Tibial nerve (tissue), 4 donors: ENCODE measurements at places on chromosomes 3 and 15. TPM values are rescaled to one million over a fixed set of nuclear protein-coding genes. Genes with fewer than 3 reads are reported as not detected.

TMC3 gene
- not detected for total RNA-seq

VIPR1 gene
- 2.4 TPM for total RNA-seq

GRCh38 chr3:60935709-60936108 lies 315.5 kb downstream of the FHIT start:
- no peaks in the 10 kb centered on the region for H3K36me3 ChIP-seq
- H3K27me3 ChIP-seq = no peaks in the 10 kb centered on the region
- DNase-seq = no peak
- no peak overlapping the region for H3K4me3 ChIP-seq
- H3K27ac ChIP-seq = no peak overlapping the region
- H3K4me1 ChIP-seq = no peaks in the 10 kb centered on the region

DNA sequence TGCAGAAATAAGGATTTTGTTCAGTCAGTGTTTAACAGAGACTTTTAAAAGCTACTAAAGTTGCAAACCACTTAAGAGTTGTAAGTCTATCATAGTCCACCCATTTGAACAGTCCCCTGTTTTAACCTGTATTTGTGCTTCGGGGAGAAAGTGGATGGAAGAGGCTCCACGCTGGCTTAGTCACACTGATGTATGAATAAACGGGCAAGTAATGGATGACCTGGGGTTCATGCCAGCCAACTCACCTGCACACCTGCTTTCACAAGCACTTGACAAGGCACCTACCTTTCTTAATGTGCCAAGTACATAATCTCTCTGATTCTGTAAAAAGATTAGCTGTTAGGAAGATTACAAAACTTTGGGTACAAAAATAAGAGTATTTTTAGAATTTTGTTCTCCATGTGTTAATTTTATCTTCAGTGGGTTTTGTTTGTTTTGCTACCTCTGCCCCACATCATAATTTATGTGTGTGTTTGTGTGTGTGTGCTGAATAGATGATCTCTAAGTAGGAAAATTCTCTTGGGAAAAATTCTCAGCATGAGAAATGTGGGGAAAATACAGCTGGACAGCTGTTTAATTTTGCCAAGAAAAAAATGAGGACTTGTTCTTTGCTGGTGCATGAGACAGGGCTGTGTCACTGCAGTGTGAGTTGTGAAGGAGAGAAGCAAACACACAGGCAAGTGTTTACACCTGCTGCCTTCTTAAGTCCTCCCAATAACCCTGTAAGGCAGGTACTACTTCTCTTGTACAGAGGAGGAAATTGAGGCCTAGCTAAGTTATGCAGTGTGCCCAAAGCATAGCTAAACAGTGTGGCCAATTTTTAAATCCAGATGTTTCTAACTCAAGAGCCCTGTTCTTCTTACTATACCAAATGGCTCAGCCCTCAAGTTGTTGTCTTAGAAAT lies 181.2 kb upstream of the IL12A start:
- DNase-seq = no peak
- H3K4me1 ChIP-seq = no peaks in the 10 kb centered on the region
- no peak overlapping the region for H3K27ac ChIP-seq
- H3K36me3 ChIP-seq = no peaks in the 10 kb centered on the region
- H3K27me3 ChIP-seq = no peaks in the 10 kb centered on the region

DNA sequence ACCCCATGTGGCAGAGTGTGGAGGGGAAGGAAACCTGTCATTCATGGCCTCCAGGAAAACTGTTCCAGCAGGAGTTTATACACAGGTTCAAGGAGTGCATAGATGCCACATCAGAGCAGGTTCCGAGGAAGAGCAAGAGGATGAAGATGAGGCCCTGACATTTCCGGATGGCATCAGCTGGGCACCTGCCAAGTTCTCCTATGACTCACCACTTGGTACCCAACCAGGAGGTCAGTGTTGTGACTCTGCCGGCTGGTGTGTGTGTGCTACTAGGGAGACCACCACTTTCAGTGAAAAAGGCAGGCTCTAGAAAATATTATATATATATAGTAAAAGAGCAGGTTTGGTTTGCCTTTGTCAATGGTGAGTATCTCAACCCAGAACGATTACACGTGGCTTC lies 69.3 kb downstream of the NTRK3 start:
- no peaks in the 10 kb centered on the region for H3K27me3 ChIP-seq
- H3K4me3 ChIP-seq = no peak overlapping the region
- H3K4me1 ChIP-seq = no peaks in the 10 kb centered on the region
- DNase-seq = no peak

- no peaks in the 10 kb centered on the region for H3K36me3 ChIP-seq
- H3K4me1 ChIP-seq = peaks cover 9% of the 10 kb centered on the region
- H3K27me3 ChIP-seq = peaks cover 28% of the 10 kb centered on the region
- no peak overlapping the region for H3K27ac ChIP-seq
- peak; percentile 66 for DNase-seq
Observed at GRCh38 chr15:40274350-40275274, 8.3 kb downstream of the ANKRD63 start.

DNA sequence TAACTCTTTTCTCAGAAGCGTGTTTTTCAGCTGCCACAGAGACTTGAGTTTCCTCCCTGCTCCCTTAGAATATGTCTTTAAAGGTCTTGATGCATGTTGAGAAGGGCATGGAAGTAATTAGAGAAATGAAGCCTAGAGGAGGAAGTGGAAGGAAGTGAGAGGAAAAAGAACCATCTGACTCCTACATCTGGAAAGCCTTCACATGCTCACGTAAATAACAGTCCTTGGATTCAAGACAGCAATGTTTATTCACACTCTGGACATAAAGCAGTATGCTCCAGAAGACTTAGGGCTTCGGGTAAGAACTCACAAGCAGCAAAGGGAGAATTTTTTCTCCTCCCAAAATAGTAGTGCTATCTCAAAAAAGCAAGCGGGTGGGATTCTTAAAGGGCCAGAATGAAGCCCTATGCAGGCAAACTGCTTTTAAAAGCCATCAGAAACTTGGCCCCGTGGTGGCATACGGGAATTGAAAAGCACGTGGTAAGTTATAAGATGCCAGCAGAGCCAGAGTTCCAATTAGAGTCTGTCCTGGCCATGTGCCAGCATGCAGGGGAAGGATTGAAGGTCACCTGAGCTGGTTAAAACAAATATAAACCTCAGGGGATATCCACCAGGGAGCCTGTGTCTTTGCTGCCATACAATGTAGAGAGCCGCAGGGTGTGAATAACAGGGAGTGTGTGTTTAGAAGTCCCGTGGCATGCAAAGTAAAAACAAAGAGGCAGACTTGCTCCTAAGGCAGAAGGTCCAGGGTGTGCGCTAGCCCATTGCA lies 380.8 kb upstream of the NDN start:
- DNase-seq = no peak
- H3K4me3 ChIP-seq = no peak overlapping the region
- H3K36me3 ChIP-seq = no peaks in the 10 kb centered on the region
- no peaks in the 10 kb centered on the region for H3K4me1 ChIP-seq
- no peak overlapping the region for H3K27ac ChIP-seq

GRCh38 chr3:58422756-58423325 lies 10.8 kb downstream of the PDHB start:
- H3K27me3 ChIP-seq = no peaks in the 10 kb centered on the region
- H3K4me1 ChIP-seq = peaks cover 8% of the 10 kb centered on the region
- no peak overlapping the region for H3K4me3 ChIP-seq
- peaks cover under 1% of the 10 kb centered on the region for H3K36me3 ChIP-seq
- no peak for DNase-seq

DNA sequence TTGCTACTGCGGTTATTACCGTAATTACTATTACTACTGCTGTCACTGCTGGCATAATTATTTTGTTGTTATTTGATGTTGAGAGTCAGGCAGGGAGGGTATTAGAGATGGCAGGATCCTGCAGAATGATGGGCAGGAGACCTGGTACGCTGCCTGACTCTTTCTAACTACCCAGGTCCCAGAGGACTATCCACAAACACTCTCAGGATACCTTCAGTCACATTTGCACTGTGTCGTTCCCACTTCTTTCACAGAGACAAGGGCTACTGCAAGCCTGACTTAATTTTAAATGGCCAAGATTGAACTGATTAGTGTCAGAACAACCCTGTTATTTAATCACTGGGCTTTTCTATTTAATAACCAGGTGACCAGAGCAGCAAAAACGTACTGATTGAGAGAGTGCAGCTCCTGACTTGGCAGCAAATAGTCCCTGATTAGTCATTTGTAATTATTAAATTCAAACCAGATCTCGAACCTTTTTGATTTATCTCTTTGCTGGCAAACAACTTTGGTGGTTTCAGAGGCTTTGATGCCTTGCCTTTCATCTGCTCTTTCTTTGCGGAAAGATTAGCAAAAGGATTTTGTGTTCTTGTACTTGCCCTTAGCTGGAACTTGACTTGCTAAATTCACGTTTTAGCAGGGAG lies 88.8 kb upstream of the ARHGEF3 start:
- no peaks in the 10 kb centered on the region for H3K27me3 ChIP-seq
- H3K4me3 ChIP-seq = no peak overlapping the region
- no peaks in the 10 kb centered on the region for H3K4me1 ChIP-seq
- H3K27ac ChIP-seq = no peak overlapping the region
- H3K36me3 ChIP-seq = no peaks in the 10 kb centered on the region

DNA sequence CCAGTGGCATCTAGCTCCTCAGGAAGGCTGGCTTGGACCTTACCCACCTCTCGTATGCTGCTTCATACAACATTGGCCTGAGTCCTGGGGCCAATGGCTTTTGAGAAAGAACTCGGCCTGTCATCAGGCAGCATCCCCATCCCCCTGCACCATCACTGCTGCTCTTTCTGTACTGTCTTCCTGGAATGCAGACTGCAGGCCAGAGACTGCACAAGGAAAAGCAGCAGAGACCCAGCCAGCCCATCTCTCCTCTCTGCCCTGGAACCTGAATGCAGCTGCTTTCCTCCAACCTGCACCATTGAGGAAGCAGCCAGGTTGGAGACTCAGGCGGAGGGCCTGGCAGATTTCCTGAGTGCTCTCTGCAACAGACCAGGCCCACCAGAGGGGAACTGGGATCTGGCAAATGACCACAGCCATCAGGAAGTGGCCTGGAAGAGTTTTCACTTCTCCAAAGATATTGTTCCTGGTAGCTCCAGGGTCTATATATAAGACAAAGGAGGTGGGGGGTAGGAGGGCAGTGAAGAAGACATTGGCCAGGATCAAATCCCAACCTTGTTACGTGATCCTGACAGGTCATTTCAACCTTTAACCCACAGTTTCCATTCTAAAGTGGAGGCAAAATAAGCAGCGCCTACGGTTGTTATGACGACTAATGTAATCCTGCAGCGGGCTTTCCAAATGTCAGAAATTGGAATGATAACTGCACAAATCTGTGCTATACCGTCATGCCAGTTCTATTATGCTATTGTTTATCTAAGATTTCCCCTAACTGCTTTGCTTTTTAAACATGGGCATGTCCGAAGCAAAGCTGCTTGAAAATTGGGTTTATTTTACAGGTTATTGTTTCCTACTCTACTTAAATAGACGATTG lies 24.4 kb upstream of the RAB7A start:
- no peaks in the 10 kb centered on the region for H3K27me3 ChIP-seq
- H3K4me3 ChIP-seq = no peak overlapping the region
- DNase-seq = no peak
- H3K27ac ChIP-seq = no peak overlapping the region
